ENCODE measurements at places on chromosomes 16 and 17.

GRCh38 chr17:8649157-8650118, 18.9 kb upstream of the MYH10 start:
- no peak for DNase-seq

GRCh38 chr16:22388101-22388644, 13.8 kb upstream of the CDR2 start:
- DNase-seq, result no peak

DNA sequence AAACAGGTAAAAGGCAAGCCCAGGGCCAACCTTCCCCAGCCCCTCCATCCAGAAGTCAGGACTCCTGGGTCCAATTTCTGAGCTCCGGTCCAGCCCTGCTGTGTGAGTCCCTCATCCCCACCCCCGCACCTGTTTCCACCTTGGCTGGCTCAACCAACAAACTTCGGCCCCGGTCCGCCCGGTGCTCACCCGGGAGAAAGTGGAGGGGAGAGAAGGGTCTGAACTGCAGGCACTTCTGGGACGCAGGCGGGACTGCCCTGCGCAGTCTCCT, 541 bp downstream of the RHBDF2 start:
- DNase-seq, result no peak

- peak; percentile 61 for DNase-seq
Observed at GRCh38 chr17:77884019-77884418, 74.5 kb upstream of the TNRC6C start.

DNA sequence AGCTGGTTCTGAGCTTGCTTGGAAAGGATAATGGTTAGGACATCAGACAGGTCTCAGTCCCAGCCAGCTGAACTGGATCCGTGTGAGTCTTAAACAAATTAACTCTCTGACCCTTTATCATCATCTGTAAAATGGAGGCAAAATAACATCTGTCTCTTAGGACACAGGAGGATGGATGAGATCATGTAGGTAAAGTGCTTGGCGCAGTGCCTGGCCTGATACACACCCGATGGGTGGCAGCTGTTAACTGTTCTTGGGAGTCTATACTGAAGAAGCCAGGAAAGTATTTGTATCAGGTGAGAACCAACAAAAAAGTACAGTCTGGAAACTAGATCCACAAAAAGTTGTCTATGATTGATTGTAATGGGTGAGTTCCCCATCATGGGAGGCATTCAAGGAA, 188.6 kb downstream of the C16orf78 start:
- peak; percentile 43 for DNase-seq
